ENCODE measurements at places on chromosomes 16 and 17.

DNA sequence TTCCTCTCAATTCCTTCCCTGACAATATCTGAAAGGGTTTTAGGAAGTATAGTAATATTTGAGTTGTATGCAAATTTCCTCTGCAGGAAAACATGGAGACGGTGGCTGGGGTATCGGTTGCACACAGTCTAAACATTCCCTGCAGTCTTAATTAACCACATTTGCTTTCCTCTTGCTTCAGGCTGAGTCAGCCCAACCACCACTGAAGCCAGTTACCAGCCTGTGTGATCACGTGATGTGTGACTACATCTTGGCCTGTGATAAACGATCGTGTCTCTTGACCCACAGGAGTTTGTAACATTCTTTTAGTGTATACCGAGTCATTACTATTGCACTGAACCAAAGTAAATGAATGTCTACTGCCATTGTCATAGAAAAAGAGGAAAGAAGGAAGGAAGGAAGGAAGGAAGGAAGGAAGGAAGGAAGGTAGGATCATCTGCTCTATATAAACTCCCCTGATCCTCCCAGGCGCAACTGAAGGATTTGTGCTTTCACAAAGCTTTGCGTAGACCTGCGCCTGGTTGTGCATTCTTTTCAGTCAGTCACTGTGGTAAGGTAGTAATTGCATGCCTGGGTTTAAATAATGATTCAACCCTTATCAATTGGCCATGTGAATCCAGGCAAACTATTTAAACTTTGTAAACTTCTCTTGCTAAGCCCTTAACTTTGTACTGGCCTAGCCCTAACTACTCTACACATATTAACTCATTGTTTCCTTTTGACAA lies 280.6 kb upstream of the SALL1 start:
- DNase-seq: no peak

DNA sequence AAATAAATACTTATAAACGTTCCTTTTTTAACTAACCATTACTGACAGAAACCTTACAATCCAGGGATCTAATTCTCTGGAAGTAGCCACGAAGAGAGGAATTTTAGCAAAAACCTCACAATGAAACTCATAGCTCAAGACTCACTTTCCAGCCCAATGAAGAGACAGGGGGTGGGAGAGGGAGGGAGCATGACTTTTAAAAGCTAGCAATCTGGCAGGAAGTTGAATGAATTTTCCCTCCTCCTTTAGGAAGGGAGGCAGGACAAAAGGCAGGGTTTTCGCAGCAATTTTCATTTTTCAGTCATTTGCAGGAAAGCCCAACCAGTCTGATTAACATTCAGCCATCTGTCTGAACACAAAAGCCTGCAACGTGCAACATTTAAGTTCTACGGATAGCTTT lies 381.5 kb upstream of the PSMD7 start:
- no peak for DNase-seq

DNA sequence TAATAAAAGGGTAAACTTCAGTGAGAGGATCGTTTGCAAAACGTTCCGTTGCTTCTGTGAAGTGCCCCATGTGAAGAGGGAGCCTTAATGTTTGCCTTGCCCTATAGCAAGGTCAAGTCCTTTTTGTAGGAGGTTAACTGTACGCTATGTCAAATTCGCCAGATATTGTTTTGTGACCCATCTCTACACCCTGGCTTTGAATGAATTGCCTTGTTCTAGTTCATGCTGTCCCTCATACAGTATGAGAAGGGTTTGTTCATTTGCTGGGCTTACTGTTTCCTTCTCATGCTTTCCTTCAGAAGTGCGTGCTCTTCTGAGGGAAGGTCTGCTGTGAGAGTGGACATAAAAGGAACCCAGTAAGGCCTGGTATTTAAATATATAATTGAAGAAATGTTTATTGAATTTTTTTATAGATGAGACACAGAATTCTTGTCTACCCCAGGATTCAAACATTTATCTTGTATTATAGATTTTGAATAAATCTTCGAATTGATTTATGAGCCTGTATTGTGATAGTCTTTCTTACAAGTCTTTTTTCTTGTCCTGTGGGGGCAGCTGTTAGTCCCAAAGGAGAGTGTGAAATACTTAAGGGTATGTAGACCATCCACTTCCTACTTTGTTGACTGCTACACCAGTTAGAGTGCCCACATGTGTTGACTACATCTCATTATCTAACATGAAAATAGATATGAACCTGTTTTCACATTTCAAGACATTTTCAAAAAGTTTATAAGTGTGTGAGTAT lies 1.7 kb downstream of the MAP3K3 start:
- no peak for DNase-seq

DNA sequence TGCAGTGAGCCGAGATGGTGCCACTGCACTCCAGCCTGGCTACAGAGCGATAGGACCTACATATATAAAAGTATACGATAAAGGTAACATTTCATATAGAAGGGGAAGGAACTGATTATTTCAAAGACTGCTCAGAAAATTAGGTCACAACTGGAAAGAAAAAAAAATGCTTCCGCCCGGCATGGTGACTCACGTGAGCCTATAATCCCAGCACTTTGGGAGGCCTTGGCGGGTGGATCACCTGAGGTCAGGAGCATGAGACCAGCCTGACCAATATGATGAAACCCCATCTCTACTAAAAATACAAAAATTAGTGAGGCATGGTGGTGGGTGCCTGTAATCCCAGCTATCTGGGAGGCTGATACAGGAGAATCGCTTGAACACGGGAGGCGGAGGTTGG lies 7.8 kb downstream of the TEX14 start:
- DNase-seq: no peak

DNA sequence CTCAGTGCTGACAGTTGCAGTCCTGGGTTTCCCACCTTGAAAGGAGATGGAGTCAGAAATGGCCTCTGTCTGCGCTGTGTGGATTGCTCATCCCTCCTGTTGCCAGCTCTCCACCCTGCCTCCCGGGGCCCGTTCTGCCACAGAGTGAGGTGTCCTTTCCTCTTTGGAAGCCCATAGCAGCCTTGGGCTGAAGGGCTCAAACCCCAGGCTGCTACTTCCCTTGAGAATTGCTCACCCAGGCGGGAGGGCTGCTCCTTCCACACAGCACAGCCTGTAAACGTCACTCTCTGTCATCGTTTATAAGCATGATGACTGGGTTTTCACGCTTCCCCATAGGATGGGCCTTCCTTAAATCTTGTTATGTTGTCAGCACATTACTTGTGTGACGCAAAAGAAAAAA lies 62.7 kb downstream of the FOXK2 start:
- DNase-seq: no peak

- no peak for DNase-seq
These were observed 21.1 kb downstream of the CSNK2A2 start for GRCh38 chr16:58176608-58177352.

- no peak for DNase-seq
These were observed 126.9 kb downstream of the PARN start for GRCh38 chr16:14502932-14503741.
